Endodermal cell (in vitro differentiated cells): ENCODE measurements at places on chromosomes 4 and X. TPM values are rescaled to one million over a fixed set of nuclear protein-coding genes. Genes with fewer than 3 reads are reported as not detected.

- DNase-seq, result peak; percentile 25
Observed at GRCh38 chr4:10032625-10033024, 11.3 kb upstream of the SLC2A9 start.

- DNase-seq, result no peak
Observed at GRCh38 chr4:147815741-147816140, 83.9 kb downstream of the ARHGAP10 start.

GTPBP6 gene
- 42.8 to 58.8 TPM (median 58.8 TPM) in 3 replicates for total RNA-seq

ADH7 gene
- not detected in 3 replicates for total RNA-seq

DNA sequence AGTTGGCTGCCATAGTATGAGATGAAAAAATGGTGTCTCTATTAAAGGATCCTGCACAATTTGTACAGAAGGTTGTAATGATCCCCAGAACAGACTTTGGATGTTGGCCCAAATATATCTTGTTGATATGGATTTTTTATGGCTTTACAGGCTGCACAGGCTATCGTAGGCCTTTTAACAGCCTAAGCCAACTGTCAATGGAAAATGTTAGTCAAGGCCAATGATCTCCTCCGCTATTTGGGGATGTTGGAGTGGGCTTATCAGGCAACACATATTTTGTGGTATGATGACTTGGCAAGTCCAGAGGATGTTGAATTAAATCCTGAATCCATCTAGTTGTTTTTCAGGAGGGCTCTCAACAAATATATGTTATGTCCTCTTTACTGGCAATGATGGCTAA lies 42.1 kb downstream of the ZCCHC13 start:
- DNase-seq, result no peak

TCP11X2 gene
- 1.6 and 2.5 TPM in 2 replicates for total RNA-seq

DNA sequence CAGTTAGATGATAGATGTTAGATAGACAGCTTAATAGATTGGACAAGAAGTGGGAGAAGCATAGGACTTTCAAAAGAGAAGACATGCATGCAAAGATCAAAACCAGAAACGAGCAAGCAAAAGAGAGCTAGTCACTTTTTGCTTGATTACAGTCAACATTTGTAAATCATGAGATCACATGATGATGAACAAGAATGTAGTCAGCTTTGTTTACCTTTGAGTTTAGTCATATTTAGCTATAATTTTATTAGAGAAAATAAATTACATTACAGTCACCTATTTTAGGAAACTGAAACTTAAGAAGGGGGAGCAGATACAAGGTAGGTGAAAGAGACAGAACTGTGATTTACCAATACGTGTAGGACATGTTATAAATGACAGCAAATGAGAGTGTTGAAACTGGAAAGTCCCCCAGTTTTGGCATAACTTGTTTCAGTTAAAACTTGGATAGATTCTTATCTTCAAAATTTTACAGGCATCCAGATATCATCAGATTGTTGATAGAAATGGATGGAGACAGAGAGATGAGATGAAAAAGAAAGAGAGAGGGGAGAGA lies 1083.1 kb upstream of the PCDH10 start:
- DNase-seq, result no peak

DNA sequence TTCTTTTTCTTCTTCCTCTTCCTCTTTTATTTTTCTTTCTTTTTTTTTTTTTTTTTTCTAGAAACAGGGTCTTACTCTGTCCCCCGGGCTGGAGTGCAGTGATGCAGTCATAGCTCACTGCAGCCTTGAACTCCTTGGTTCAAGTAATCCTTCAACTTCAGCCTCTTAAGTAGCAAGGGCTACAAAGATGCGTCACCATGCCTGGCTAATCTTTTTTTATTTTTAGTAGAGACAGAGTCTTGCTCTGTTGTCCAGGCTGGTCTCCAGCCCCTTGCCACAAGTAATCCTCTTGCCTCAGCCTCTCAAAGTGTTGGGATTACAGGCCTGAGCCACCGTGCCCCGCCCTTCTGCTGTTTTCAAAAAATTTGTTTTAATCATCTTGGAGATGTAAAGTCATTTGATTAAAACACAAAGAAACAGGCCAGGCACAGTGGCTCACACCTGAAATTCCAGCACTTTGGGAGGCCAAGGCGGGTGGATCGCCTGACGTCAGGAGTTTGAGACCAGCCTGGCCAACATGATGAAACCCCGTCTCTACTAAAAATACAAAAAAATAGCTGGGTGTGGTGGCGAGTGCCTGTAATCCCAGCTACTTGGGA lies 28.1 kb downstream of the SYNPO2 start:
- no peak for DNase-seq

- DNase-seq, result no peak
Observed at GRCh38 chr4:144648042-144648441, 2.1 kb downstream of the HHIP start.

GRCh38 chrX:28979877-28980276 lies 392.6 kb downstream of the IL1RAPL1 start:
- DNase-seq, result no peak

DNA sequence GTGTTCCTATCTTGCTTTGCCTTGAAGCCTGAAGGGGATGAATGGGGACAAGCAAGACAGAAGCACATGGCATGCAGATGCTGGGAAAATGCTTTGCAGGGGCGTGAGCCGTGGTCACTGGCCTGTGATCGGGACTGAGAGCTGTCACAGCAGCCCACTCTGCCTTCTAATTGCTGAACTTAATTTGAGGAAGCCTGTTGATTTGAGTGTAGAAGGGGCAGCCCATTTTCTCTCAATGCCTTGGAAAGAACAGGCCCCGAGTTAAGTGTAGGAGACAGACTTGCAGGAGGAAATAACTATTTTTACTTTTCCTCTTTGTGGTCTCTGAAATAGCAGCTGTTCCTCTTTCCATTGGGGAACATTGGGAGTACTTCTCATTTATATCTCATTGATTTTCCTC lies 26.1 kb upstream of the TBC1D1 start:
- no peak for DNase-seq

GRCh38 chrX:150869450-150869849 lies 29.0 kb downstream of the CD99L2 start:
- DNase-seq, result no peak

DNA sequence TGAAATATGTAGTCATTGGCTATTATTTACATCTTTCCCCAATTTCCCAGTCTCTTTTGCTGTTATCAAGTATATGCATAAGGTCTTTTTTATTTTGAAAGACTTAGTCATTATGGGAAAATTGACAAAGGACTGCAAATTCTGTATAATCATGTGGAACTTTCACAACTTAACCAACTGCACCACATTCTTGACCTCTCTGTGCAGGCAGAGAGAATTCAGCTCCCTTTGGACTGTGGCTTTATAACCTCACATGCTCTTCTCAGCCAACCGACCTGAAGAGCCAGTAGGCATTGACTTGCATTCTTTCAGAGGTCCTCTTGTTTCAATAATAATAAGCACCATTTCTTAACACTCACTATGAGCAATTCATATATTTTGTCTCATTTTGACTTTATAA lies 66.9 kb downstream of the ANXA3 start:
- no peak for DNase-seq

DNA sequence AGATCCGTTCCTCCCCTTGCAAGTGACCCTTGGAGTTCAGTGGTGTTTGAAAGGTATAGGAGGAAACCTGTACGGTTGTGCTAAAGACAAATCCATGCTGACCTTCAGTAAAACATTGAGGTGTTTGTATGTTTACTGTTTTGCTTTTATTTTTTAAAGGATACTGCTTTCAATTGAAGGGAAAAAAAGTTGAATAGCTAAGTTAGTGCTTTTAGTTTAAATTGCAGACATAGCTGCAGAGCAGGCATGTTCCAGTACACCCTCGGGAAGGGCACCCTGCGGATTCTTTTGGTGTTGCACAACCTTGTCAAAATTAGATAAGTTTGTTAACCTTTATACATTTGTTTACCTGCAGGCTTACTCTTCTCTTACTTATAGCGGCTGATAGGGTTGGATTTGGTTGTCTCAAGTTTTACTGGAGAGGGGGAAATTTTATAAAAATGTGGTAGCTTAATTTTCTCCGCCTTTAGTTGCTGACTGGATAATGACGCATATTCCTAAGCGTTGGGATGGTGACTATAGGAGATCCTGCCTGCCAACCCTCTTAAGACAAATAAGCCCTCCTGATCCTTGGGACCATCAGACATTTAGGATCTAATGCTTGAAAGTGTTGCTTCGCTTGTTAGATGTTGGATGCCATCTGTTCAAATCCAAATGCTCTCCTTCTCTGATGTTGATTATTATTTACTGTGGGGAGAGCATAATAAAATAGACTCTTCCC lies 2.0 kb downstream of the RAPGEF2 start:
- DNase-seq, result peak; percentile 54

MUC7 gene
- not detected in 3 replicates for total RNA-seq

EFHC2 gene
- total RNA-seq, result 1.7 to 2.4 TPM (median 2.2 TPM) in 3 replicates

CT55 gene
- total RNA-seq, result 0.16 TPM in 1 of 2 replicates, not detected in the other

GRCh38 chrX:46325312-46325877 lies 219.8 kb downstream of the ZNF674 start:
- peak; percentile 79 for DNase-seq
